ENCODE measurements at places on chromosomes 3 and 15.

DNA sequence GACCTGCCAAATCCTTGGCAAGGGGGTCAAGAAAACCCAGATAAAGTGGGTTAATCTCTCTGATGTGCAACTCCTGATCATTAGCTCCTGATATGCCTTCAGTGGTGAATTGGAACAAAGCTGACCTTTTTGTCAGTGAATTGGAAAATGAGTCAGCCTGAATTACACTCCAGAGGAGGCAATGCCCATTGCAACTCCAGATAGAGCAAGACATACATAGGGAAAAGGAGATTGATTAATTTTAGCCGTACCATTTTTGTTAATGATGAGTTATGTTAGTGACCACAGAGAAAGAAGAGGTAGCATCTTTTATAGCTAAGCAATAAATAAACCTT is 195.2 kb upstream of the CADPS start:
- no peak for DNase-seq

GRCh38 chr15:25801586-25802284 is 61.4 kb downstream of the ATP10A start:
- no peak for DNase-seq

DNA sequence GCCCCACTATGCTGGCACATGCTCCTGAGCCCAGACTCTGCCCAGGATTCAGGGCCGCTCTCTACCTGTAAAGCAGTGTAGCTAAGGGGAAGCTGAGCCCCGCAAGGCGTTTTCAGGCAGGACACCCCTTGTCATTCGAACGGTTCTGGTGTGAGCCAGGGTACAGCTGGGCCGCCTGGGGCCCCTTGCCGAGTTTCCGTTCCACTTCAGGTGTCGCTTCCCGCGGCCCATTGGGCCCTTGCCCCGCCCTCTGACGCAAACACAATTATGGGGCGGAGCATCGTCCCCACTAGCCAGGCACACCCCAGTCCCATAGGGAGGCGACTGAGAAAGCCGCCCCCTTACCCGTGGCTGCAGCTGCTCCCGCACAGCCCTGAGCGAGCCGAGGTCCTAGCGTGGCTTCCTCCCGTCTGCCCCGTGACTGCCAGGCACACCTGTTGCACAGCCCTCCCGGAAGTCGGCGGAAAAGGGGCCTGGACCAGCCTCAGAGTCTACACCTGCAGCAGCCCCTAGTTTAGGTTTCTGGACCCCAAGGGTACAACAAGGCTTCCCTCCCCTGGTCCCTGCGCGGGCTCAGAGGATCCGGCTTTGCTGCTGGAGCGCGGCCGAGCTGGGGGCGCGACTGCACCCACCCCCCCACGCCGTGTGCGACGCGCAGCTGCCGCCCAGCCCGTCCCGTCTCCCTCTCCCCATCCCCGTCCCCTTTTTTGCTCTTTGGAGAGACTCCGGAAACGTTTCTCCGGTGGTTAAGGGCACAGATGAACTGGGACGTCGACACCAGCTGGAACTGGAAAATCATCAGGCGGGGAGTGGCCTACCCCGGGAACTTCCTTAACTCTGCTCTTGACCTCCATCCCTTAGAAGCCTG is at the start of gene PLSCR2:
Gene PLSCR2, minus strand, starts transcription at position 412 of the 868 bp plus-strand sequence. CDS start 9,657 bp downstream, outside the sequence.
- DNase-seq, result peak; percentile 80

- no peak for DNase-seq
These were observed 48.1 kb downstream of the COL6A5 start for GRCh38 chr3:130393594-130393993.

GRCh38 chr3:190621927-190622326 is 108.0 kb downstream of the IL1RAP start:
- no peak for DNase-seq

GRCh38 chr15:78090422-78091063 is 1.8 kb upstream of the SH2D7 start:
- no peak for DNase-seq

GRCh38 chr3:44902628-44903027 is 28.2 kb downstream of the TGM4 start:
- no peak for DNase-seq

DNA sequence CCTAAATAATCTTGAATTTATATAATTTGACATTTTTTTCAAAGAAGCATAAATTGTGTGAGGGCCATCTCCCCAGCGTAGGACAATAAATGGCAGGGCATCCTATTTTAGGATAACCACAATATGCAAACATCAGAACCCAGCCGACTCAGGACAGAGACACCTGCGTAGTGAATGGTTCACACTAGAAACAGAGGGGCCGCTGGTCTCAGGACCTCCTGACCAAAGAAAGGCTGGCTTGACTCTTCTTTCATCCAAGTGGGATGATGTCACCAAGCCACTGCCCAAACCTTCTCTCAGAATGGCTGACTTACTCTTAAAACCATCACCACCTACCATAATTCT is 162.1 kb downstream of the FOXP1 start:
- no peak for DNase-seq

Measured in CD4-positive, alpha-beta T cell treated with Interleukin-6 for 4 hours (primary cell).